NCI-H82 (cell line): ENCODE measurements at places on chromosomes 6 and 20.

DNA sequence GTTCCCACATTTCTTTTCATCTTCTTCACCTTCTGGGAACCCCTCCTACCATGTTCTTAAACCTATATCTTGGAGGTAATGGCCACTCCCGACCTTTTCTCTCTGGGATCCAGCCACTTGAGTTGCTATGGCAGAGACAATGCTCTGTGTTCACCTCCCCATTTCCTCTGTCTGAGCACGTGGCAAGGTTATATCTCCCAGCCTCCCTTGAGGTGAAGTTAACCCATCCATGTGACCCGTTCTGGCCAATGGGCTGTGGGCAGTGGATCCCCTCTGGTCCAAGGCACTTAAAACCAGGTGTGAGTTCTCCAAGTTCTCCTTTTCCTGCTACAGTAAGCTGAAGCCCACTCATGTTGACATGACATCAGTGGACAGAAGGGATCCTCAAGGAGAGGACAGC lies 261.4 kb downstream of the LRFN2 start:
- no peak for DNase-seq

GRCh38 chr6:46420921-46421638 lies 70.2 kb downstream of the RCAN2 start:
- no peak for DNase-seq

DNA sequence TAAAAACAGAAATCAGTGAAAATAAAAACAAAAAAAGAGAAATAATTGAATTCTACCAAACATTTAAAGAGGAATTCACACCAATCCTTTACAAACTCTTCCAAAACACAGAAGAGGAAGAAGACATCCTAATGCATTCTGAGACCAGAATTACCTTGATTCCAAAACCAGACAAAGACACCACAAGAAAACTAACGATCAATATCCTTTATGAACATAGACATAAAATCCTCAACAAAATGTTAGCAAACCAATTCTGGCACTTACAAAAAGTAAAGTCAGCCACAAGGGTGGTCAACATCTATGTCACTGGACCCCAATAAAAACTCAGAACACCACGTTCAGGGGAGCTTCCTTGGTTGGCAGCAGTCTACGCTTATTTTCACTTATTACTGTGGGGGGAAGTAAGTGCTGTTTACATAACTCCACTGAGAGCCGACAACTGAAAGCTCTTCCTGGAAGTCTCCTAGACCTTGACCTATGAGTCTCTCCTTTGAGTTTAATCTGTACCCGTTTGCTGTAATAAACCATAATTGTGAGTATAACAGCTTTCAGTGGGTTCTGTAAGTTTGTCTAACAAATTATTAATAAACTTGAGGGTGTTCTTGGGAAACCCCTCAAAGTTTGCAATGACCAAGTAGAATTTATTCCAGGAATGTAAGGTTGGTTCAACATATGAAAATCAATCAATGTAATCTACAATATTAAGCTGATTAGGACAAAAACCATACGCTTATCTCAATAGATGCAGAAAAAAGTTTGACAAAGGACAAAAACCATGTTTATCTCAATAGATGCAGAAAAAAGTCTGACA lies 24.5 kb downstream of the GZF1 start:
- no peak for DNase-seq

DNA sequence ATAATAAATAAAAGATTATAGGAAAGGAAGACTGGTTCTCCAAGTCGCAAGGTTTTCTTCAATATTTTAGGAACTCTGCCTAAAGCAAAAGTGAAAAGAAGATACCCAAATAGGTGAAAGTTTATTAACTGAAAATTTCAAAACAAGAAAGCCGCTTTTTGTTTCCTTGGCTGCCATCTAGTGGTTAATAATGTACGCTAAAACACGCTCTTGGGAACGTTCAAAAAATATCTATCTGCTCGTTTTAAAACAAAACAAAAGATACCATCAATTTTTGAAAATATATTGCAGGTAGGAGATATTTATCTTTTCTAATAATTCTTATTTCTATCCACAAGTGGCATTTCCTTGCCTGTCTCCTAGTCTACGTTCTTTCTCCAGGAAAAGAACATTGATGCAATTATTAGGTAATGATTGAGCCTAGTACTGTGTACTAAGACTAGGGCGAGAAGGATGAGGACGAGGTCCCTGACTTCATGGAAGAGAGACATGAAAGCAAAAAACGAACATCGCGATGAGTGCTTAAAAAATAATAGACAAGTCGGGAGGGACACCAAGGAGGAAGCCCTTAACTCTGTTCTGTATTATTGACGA lies 97.2 kb downstream of the SPTLC3 start:
- peak; percentile 65 for DNase-seq

DNA sequence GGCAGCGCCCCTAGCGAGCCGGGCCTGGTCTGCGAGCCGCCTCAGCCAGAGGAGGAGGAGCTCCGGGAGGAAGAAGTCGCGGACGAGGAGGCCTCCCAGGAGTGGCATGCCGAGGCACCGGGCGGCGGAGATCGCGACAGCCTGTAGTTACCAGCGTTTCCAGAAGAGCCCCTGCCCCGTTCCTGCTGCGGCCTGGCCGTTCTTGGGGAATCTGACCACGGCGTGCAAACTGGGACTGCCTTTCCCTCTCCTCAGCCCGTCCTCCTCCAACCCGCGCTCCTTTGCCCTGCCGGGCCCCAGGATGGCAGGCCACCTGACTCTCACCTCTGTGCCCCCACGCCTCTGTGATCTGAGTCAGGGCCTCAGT lies 802 bp downstream of the HDGFL1 start:
- DNase-seq: no peak

- DNase-seq: no peak
Measured at GRCh38 chr6:53962646-53963045, 148.6 kb upstream of the MLIP start.

DNA sequence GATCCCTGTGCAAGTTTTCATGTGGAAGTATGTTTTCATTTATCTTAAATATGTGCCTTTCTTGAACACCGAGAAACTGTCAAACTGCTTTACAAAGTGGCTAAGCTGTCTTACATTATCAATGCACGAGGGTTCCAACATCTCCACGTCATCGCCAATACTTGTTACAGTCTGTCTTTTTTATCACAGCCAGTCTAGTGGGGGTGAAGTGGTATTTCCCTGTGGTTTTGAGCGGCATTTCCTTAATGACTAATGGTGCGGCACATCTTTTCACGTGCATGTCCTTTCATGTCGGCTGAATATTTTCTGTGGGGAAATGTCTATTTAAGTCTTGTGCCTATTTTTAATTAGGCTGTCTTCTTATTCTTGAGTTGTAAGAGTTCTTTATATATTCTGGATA lies 280.4 kb downstream of the FOXC1 start:
- DNase-seq: no peak

GRCh38 chr6:92354270-92354829 lies 1065.0 kb downstream of the EPHA7 start:
- no peak for DNase-seq

- DNase-seq: peak; percentile 70
Measured at GRCh38 chr6:23633996-23634395, 492.0 kb upstream of the NRSN1 start.

- peak; percentile 51 for DNase-seq
Measured at GRCh38 chr20:24782801-24783630, 166.1 kb upstream of the CST7 start.

- DNase-seq: no peak
Measured at GRCh38 chr6:113031591-113032238, 684.6 kb downstream of the RFPL4B start.

DNA sequence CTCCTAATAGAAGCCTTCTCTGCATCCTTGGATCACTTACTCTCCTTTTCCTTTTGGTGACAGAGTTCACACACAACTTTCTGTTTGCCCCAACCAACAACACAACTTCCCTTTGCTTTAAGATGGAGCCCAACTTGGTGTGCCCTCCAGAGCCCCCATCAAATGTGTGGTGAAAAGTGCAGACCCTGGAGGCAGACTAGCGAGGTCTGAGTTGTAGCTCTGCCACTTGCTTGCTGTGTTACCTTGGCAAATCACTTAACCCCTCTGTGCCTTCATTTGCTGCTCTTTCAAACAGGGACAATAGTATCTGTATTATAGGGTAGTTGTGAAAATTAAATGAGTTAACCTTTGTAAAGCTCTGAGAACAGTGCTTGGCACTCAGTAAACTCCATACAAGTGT lies 34.3 kb upstream of the CCN6 start:
- DNase-seq: no peak
